ENCODE measurements at places on chromosomes 2 and 18.
A peak's percentile ranks its signal among the peaks of the same experiment; 100 is the strongest.

DNA sequence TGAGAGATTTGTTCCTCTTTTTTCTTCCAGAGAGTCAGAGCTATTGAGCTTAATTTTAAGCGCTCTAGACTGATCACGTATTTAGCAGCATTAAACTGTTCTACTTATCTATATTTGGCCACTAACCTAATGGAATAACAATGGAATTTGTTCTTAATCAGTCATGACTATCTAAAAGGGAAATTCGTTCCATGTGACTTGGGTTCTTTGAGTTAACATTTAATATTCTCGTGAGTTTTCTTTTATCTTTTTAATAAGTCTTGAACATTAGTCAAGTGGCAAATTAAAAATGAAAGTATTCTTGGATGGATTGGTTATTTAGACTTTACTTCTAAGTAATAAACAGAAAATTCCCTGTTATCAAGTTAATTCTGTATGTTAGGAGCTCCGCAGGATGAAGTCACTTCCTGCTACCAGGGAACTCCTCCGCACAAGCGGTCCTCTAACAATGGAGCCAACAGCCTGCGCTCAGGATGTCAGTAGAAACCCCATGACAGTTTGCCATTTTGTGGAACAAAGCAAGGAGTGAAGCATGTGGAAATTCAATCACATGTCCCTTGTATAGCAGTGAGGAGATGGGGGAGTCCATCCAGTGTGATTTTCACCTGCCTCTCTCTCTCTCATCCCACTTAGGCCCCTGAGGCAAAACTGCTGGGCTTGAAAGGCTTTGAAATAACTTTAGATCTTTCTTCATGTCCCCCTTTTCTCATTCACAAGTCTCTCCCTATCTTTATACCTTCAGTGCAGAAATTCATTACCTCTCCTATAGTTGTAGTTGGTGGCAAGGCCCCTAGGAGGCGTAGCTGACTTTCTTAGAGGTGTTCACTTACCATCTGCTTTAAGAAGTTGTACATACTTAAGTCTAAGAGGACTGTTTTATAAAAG lies 138.1 kb downstream of the WDR7 start:
- DNase-seq = no peak

GRCh38 chr18:50401888-50402287 lies 27.0 kb downstream of the SKA1 start:
- DNase-seq = no peak

GRCh38 chr2:224952936-224953657 lies 89.2 kb downstream of the DOCK10 start:
- peak; percentile 15 for DNase-seq

DNA sequence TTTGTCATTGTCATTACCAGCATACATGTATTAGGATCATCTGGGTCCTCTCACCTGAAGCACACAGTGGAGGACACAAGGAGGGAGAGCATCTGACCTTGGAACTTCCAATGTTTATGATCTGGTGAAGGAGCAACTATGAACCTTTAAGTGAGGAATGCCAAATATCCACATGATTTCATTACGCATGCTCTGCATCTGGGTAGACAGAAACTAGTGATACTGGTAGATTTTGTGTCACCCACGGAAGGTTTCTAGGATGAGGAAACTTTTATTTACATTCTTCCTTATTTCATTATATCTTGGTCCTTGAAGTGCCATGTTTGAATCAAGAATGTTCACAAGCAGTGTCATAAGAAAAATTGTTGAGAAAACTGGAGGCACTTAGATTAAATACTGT lies 32.1 kb downstream of the SPC25 start:
- DNase-seq = no peak

DNA sequence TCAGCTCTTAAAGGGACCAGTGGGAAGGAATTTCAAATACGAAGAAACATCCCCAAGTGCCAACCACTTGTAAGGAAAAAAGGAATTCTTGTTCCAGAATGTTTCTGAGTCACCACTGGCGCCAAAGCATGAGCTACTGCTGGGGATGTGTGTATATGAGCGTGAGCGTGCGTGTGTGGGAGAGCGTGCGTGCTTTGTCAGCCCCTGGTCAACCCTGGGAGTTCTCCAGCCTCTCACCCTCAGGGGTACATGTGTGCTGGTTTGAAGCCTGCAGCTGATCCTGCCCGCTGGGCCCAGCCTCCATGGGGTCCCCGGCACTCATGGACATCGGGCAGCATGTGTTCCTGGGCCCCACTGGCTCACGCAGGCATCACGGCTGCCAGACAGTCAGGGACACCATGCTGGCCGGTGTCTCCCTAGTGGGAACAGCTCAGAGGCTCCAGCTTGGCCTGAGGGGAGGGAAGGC lies 17.1 kb downstream of the HS6ST1 start:
- no peak for DNase-seq

- DNase-seq = no peak
Observed at GRCh38 chr2:212548455-212548819, 9.8 kb upstream of the ERBB4 start.

DNA sequence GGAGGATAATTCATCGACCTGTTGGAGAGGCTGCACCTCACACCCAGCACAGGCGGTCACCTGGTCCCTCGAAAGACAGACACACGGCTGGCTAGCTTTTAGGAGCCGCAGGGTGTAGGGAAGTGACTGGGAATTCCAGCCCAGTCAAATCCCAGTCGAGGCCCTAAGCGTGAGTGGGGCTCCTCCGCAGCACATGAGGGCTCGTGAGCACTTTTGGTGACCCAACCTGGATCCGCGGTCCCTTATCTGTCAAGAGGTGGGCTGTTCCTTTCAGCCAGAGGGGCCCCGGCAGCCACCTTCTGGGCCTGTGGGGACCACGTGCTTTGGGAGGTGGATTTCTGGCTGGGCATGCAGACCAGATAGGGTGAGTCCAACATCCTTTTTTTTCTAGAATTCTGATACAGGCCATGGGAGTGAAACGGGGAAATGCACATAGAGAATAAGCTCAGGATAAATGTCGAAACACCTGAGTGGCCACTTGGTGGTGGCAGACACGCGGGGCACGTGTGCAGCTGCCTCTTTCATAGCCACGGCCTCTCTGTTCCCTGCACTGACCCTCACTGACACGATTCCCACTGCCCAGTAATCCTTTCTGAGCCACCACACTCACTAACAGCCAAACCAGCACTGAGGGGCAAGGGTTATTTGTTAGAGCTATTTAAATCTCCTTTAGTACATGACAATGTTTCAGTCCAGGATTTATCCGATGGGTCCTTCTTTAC lies 148.4 kb upstream of the PXDN start:
- DNase-seq = no peak

DNA sequence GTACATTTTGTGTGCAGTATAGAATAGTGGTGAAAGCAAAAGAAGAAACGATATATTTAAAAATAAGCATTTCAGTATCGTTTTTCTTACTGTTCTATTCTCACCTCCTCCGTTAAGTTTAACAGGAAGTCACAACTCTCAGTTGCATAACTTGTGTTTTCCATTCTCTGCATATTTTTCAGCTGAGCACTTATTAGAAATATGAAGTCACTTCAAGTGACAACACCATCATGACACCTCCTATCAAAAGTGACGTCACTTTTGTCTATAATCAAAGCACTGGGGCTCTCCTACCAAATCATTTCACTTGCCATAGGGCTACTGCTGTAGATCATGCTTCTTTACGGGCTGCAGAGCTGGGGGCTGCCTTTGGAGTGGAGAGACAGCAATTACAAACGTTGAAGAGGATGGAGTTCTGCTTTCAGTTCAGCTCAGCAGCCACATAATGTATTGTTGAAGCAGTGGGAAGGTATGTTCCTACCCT lies 36.3 kb downstream of the STAT4 start:
- no peak for DNase-seq

GRCh38 chr2:141517852-141518421 lies 612.9 kb downstream of the LRP1B start:
- DNase-seq = no peak

DNA sequence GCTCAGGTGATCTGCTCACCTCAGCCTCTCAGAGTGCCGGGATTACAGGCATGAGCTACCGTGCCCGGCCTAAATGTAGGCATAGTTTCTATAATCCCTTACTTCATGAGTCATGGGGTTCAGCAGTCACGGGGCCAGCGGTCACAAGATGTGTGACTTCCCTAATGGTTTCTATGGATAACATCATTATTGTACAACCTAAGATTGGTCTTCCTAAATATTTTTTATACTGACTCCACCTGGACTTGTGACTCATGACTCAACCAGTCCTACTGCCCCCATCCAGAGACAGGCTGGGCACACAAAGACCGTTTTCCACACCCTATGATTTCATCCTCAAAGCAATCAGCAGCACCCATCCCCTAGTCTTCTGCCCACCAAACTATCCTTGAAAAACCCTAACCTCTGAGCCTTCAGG lies 15.9 kb downstream of the FAM210A start:
- no peak for DNase-seq

DNA sequence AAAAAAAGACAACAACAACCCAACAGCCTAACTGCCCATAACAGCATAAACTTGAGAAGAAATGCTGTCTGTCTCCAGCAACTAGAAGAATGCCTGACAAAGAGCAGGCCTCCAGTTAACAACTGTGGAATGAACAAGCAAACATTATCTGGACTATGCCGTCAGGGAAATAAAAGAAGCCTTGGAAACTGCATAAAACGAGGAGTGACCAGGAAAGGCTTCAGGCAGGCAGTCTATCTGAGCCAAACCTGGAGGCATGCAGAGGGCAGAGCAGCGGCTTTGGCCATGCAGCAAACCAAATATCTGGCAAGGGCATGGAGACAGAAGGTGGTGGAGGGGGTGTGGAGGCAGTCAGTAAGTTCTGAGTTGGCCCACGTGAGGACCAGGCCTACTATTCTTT lies 11.1 kb downstream of the HES6 start:
- no peak for DNase-seq

DNA sequence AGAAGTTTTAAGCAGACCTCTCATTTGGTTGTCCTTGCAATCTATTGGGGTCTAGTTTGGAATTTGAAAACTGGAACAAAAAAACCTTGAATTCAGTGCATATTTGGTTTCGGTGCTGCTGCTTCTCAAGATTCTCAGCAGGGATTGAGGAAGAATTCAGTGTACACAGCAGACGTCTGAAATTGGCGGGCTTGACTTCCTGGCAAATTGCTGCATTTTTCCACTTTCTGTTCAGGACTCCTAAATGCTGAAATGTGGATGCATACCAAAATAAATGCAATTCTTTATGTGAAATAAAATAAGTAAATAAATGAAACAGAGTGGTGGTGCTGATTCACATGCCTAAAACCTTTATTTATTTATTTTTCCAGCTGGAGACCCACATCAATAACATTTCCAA lies 332.4 kb upstream of the KYNU start:
- no peak for DNase-seq

- no peak for DNase-seq
Observed at GRCh38 chr2:241933179-241933911, 63.8 kb downstream of the RTP5 start.

GRCh38 chr2:142803158-142803557 lies 74.3 kb upstream of the KYNU start:
- DNase-seq = no peak

DNA sequence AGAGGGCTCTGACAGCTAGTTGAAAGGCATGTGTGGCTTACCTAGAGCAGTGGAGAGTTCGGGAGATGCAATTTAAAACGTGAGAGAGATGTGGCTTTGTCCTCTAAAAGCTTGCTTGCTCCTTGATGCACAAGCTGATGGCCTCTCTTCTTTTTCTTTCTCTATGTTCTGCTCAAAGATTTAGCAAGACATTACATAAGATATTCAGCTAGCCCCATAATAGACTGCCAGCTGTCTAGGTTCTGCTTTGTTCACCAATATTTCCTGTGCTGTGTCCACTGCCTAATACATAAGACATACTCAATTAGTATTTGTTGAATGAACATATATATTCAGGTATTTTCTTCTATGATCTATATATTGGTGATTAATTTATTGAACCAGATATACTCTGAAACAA lies 31.1 kb downstream of the SPATS2L start:
- no peak for DNase-seq

- DNase-seq = no peak
Observed at GRCh38 chr18:67109535-67109934, 407.0 kb downstream of the DSEL start.

GRCh38 chr18:48333563-48333962 lies 75.6 kb downstream of the ZBTB7C start:
- DNase-seq = no peak

Data from activated T-cell treated with anti-CD3 and anti-CD28 coated beads for 1 hour (primary cell).